Trophoblast cell (in vitro differentiated cells and primary cell): ENCODE measurements at places on chromosomes 12 and 14.

- peak; percentile 50 for DNase-seq
Measured at GRCh38 chr12:39127401-39127800, 222.0 kb upstream of the CPNE8 start.

DNA sequence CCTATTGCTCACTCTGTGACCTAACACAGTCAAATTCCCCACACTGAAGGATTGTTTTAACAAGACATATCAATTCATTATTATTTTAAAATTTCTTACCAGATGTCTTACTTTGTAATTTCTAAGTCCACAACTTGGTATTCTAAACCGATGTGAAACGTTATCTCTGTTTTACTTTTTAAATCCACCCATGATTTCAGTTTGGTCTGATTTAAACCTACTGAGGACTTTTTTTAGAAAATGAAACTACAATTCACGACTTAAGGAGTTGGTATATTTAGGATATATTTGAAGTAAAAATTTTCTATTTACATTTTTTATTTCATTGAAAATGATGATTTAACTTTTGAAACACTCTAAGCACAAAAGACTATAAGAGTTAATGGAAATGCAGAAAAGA is 35.1 kb upstream of the GRIP1 start:
- no peak for DNase-seq

- DNase-seq, result no peak
Measured at GRCh38 chr12:111730420-111730819, 36.3 kb upstream of the ALDH2 start.

GRCh38 chr14:93082576-93083001 is 33.1 kb downstream of the ITPK1 start:
- DNase-seq, result no peak

- peak; percentile 57 for DNase-seq
Measured at GRCh38 chr12:116599285-116600136, 40.3 kb downstream of the MAP1LC3B2 start.

DNA sequence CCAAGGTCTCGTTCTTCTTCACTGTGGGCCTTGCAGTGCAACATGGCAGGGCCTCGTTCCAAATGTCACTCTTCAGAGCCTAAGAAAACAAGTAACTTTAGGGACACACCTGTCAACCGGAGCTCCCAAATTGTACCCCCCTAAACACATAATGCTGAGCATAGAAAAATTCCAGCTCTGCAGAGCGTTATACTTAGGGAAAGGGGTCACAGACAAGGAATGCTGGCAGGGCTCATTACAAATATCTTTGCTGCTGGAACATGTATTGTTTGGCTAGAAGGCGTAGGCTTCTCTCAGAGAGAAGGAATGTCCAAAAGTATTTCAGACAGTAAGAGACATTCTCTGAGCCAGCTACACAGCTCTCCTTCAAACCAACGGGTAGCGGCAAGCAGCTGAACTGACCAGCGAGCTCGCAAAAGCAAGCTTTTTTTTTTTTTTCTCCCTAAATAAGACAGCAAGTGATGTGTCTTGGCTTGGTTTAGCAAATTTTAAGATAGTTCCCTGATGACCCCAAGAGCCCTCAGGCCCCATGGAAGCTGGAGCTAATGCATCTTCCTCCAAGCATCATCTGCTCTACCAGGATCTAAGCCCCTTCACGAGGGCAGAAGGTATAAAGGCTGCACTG is 24.5 kb downstream of the SSH1 start:
- DNase-seq, result peak; percentile 49

DNA sequence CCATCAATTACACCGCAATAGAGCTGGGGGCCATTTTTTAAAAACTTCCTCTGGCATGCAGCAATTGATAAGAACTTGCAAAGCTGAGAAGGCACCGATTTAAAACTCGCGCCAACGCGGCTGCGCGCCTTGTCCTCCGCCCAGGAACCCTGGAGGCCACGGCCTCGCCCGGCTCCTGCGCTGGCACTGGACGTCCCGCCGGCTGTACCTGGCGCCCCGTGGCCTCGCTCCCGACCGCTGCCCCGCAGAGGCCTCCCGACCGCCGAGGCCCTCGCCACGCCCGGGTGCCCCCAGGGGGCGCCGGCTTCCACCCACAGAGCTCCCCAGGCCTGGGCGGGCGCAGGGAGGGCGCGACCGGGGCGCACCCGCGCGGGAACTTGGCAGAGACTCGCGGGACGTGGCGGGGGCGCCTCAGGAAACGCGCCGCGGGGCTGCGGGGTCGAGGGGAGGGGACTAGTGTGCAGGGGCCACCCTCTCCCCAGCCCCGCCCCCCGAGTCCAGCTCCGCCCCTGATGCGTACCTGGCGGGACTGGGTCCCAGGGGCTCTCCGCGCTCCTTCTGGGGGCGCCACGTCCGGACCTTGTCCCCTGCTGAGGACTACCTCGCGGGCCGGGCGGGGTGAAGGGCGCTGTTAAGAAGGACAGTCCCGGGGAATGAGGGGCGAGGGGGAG is 65.7 kb downstream of the TNFAIP2 start:
- peak; percentile 88 for DNase-seq

GRCh38 chr14:65179918-65180724 is 77.8 kb upstream of the MAX start:
- peak; percentile 55 for DNase-seq

DNA sequence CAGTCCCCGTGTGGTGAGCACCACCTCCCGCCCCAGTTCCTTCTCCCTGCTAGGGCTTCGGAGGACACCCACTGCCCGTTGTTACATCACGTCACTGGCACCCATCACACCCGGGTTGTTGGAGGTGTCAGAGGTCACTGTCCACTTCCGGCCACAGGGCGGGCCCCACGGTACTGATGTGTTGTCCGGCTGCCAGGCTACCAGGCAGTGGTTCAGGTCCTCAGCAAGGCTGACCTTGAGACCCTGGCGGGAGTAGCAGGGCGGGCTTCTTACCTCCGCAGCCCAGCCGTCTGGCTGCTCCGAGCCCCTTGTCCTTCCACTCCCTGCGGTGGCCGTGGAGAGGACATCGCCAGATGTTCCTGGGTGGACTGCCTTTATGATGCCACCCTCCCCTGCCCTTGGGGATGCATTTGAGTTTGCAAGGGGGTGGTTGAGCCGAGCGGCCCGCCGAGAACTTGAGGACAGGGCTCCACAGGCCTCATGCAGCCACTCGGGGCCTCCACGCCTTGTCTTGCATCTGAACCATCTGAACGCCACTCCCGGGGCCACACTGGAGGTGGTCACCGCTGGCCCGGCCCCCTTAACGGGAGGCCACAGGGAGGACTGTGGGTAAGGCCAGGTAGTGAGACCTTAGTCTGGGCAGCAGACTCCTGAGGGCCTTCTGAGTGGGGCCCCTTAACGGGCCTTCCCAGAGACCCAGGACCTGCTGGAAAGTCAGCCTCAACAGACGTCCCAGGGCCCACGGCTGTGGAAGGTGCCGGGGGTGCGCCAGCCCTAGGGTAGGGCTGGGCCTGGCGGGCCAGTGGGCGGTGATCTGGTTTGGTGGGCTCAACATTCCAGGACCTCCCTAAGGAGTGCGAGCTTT is 27.1 kb upstream of the PLD4 start:
- no peak for DNase-seq

DNA sequence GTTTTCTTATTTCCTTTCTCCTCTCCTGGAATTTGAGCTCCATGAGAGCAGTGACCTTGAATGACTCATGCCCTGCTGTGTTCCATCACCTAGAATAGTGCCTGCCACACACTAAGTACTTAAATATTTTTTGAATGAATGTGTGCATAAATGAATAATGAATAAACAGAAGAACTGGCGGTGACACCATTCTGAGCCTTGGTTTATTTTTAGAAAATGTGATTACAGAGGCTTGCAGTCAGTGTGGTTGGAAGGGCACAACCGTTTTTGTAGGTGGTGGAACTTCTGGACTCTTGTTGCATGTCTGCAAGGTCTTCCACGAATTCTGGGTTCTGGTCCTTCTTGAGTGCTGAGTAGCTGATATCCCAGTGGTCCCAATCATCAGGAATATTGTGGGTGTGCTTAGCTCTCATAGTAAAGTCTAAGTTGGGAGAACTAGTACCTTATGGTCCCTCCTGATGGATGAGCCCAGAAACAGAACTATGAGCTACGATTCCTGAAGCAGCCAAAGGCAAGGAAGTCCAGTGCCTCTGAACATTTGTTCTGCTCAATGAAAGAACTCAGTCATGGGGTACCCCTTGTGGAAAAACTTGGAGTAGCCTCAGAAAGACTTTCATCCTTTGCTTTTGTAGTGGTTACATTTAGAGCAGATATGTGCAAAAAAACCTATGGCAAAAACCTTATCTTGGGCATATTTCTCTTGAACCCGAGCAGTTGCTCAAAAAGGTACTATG is 28.8 kb upstream of the BHLHE41 start:
- peak; percentile 70 for DNase-seq
